Thoracic aorta (tissue), 2 donors: ENCODE measurements at places on chromosomes 7 and 10.

- H3K27me3 ChIP-seq = no peaks in the 10 kb centered on the region
- H3K27ac ChIP-seq = no peak overlapping the region
- DNase-seq = no peak
- H3K4me3 ChIP-seq = no peak overlapping the region
- no peaks in the 10 kb centered on the region for H3K4me1 ChIP-seq
- no peaks in the 10 kb centered on the region for H3K36me3 ChIP-seq
These were observed 20.0 kb downstream of the AKR1D1 start for GRCh38 chr7:138095972-138096935.

GRCh38 chr10:69088471-69088769, 517 bp downstream of the SRGN start:
- no peak for DNase-seq
- peaks cover 44% of the 10 kb centered on the region for H3K4me1 ChIP-seq
- no peaks in the 10 kb centered on the region for H3K27me3 ChIP-seq
- H3K36me3 ChIP-seq = no peaks in the 10 kb centered on the region

DNA sequence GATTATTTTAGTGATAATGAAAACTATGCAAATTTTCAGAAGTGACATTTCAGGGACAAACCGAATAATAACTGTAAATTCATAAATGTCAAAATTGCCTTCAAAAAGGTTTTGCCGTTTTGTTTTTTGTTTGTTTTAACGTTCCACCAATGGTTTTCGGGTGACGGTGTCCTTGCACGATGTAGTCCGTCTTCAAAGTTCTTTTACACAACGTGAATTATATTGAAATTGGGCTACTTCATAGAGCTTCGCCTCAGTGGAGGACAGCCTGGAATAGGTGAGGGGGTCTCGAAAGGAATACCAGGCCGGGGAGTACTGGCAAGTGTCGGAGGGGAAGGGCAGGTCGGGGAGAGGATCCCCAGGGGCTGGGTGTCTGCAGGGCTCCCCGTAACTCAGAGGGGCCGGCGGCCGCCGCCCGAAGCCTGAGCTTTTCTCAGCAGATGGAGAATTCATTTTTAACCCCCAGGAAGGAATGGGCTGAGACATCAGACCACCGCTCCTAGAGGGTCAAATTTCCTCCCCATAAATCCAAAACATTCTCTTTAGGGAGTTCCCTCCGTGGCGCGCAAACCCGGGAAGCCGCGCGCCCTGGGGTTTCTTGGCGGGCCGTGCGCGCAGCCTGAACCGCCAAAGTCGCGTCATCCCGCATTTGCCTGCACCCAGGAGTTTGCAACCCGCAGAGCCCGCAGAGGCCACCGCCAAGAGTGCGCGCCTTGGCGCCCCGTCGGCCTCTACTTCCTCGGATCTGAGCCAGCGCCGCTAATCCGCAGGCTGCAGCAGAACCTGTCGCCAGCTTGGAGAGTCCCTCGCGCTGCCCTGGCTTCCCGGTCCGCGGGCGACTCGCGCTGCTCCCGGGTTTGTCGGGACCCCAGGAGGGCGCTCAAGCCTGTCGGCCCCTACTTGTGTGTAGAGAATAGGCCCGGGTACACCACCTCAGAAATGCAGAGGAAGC, 17.3 kb upstream of the EVX1 start:
- no peaks in the 10 kb centered on the region for H3K4me1 ChIP-seq
- DNase-seq = no peak
- no peaks in the 10 kb centered on the region for H3K36me3 ChIP-seq
- H3K4me3 ChIP-seq = no peak overlapping the region
- peaks cover 30% of the 10 kb centered on the region for H3K27me3 ChIP-seq
- H3K27ac ChIP-seq = no peak overlapping the region

GRCh38 chr7:85030893-85031292, 156.0 kb downstream of the SEMA3D start:
- no peak for DNase-seq
- no peaks in the 10 kb centered on the region for H3K27me3 ChIP-seq
- H3K4me3 ChIP-seq = no peak overlapping the region
- no peaks in the 10 kb centered on the region for H3K4me1 ChIP-seq
- H3K36me3 ChIP-seq = no peaks in the 10 kb centered on the region

DNA sequence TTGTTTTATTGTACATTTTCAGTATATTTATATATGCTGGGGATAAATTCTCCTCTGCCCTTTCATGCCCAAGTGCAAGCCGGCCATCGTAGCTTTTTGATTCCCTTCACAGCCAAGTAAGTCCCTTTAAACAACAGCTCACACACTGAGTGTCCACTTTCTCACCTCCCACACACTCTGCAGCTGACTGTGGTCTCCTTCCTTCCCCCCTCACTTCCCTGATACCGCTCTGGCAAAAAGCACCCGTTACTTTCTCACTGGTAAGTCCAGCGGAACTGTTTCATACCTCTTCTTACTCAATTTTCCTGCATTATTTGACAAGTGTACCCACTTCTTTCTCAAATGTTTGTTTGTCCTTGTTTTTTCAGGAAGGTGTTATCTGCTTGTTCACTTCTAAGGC, 35.2 kb downstream of the MGAM start:
- H3K36me3 ChIP-seq = no peaks in the 10 kb centered on the region
- no peak overlapping the region for H3K4me3 ChIP-seq
- H3K27ac ChIP-seq = no peak overlapping the region
- H3K27me3 ChIP-seq = no peaks in the 10 kb centered on the region
- DNase-seq = no peak

GRCh38 chr7:17297243-17297642, 1.2 kb upstream of the AHR start:
- no peaks in the 10 kb centered on the region for H3K36me3 ChIP-seq
- peaks cover 16% of the 10 kb centered on the region for H3K4me1 ChIP-seq
- peak overlapping the region; percentile 72 for H3K27ac ChIP-seq
- H3K27me3 ChIP-seq = no peaks in the 10 kb centered on the region
- DNase-seq = no peak

- no peaks in the 10 kb centered on the region for H3K27me3 ChIP-seq
- DNase-seq = no peak
- H3K4me1 ChIP-seq = peaks cover 6% of the 10 kb centered on the region
These were observed 268.3 kb downstream of the DIP2C start for GRCh38 chr10:421170-421569.

GRCh38 chr10:70175516-70175915, 5.2 kb upstream of the SAR1A start:
- no peak overlapping the region for H3K27ac ChIP-seq
- H3K4me1 ChIP-seq = peaks cover 3% of the 10 kb centered on the region
- H3K4me3 ChIP-seq = no peak overlapping the region
- H3K36me3 ChIP-seq = no peaks in the 10 kb centered on the region
- DNase-seq = no peak

- H3K27ac ChIP-seq = no peak overlapping the region
- no peak for DNase-seq
- no peaks in the 10 kb centered on the region for H3K4me1 ChIP-seq
- no peaks in the 10 kb centered on the region for H3K36me3 ChIP-seq
These were observed 727.9 kb upstream of the KCND2 start for GRCh38 chr7:119545118-119545517.

DNA sequence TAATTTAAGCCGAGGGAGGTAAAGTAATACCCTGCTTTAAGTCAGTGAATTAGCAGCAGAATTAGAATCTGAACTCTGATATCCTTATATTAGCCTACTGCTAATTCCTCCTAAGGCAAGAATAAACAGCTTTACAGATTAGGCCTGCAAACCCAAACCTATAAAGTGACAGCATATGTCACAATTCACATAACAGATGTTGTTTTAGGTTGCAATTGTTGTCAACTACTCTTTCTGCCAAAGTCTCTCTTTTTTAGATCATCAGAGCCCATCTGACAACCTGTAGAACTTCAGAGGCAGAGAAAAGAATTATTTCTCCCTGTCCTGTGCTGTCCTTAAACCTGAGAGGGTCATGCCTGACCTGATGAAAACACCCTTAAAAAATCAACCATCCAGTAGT, 167.2 kb downstream of the PRKG1 start:
- DNase-seq = no peak
- no peak overlapping the region for H3K4me3 ChIP-seq
- no peaks in the 10 kb centered on the region for H3K36me3 ChIP-seq
- no peaks in the 10 kb centered on the region for H3K27me3 ChIP-seq
- H3K27ac ChIP-seq = peak overlapping the region; percentile 29

DNA sequence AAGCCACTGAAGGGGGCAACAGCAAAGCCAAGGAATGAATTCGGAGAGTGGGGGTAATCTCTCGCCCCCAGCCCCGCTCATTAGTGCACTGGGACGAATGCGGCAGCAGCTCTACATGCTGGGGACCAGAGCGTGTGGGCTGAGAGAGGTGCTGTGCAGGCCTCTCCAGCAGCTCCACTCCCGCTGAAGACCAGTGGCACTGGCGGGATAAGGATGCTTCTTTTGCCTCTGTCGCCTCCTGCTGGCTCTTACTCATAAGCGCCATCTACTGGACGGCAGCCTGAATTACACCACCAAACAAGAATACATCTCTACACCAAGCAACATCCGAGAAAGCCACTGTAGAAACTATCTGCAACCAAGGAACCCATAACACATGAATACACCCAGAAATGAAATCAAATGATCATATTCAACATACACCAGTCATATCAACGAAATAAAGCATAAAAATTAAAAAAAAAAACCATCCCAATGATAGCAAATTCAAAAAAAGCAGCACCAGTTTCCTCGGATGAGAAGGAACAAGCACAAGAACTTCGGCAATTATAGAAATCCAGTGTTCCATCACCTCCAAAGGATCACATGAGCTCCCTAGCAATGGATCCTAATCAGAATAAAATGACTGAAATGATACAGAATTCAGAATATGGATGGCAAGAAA, 79.0 kb upstream of the TMEM168 start:
- H3K27me3 ChIP-seq = no peaks in the 10 kb centered on the region
- DNase-seq = no peak

DNA sequence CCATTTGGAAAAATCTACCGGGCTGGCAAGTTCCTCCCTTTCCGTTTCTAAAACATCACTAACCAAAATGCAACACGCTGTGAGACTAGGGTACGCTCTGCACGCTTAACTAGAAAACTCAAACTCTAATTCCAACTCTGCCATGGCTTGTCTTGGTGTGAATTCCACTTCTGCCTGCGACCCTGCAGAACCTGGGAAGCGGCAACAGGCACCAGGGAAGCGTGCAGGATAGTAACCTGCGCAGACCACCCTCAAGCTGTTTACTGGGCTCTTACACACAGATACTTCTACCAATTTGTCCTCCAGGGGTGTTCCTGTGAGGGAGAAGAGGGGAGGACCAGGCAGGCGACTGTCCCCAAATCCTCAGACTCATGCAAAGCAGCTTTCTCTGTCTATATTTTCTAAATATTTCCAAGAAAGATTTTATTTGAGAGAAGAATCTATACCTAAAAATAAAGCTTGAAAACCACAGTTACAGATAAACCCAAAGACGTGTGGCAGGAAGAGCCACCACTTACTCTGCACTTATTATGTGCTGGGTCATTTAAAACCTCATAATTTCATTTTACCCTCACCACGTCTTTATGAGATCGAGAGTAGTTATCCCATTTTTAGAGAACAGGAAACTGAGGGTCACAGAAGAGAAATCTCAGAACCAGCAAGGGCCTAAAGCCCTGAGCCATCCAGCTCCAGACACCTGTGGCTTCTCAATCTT, 52.9 kb downstream of the CPXM2 start:
- no peak for DNase-seq
- no peaks in the 10 kb centered on the region for H3K36me3 ChIP-seq
- no peaks in the 10 kb centered on the region for H3K27me3 ChIP-seq
- H3K27ac ChIP-seq = no peak overlapping the region
- H3K4me1 ChIP-seq = peaks cover 12% of the 10 kb centered on the region

DNA sequence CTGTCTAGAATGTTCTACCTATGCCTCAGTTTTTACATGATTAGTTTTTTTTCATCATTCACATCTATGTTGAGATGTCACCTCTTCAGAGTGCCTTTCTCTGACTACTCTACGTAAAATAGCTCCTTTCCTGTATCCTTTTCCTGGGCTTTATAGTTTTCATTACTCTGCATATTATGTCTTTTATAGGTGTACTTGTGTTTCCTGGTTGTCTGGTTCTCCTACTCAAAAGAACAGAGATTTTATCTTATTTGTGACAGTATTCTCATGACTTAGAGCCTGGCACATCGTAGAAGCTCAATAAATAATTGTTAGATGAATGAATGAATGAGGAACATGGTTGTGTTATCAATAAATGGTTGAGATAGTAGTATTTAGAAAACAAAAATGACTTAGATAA, 17.9 kb downstream of the STEAP1 start:
- no peak overlapping the region for H3K4me3 ChIP-seq
- H3K27me3 ChIP-seq = no peaks in the 10 kb centered on the region
- DNase-seq = no peak
- no peaks in the 10 kb centered on the region for H3K4me1 ChIP-seq
- H3K36me3 ChIP-seq = no peaks in the 10 kb centered on the region

DNA sequence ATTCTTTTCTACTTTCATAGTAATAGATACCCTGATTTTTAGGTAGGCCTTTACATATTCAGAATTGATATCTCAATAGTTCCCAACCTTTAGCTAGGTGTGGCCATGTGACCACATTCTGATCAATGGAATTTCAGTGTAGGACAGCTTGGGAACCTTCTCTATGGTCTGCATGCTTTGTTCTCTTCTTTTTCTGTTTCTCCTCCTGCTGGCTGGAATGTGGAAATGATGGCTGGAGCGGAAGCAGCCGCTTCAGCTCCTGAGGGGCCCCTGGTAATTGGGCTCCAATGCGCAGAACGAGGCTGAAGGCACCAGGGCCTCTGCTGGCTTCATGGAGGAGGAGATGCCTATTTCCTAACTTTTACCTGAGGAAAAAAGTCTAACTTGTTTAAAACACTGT, 152.6 kb downstream of the ZMYND11 start:
- DNase-seq = no peak
- peaks cover 10% of the 10 kb centered on the region for H3K36me3 ChIP-seq
- H3K27me3 ChIP-seq = no peaks in the 10 kb centered on the region
- no peak overlapping the region for H3K4me3 ChIP-seq

DNA sequence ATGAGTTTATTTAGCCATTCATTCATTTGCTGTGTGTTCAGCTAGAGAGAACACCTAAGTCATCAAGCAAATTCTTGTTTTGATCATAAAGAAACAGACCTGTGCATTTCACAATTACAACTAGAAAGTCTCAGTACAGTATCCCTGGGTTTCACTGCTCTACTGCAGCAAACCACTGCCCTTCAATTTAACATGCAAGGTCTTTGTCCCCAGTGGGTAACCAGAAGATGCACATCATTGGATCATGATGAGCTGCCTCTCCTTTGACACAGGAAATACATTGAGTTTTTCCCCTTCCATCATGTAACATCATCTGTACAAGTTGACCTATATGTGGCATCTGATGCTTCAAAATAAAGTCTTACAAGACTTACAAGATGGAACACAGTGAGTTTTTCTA, 70.5 kb upstream of the MRLN start:
- H3K4me1 ChIP-seq = peaks cover 35% of the 10 kb centered on the region
- no peak overlapping the region for H3K27ac ChIP-seq
- H3K4me3 ChIP-seq = no peak overlapping the region
- no peak for DNase-seq
- no peaks in the 10 kb centered on the region for H3K27me3 ChIP-seq

GRCh38 chr10:69499726-69500689, 48.7 kb downstream of the TSPAN15 start:
- H3K27me3 ChIP-seq = no peaks in the 10 kb centered on the region
- H3K27ac ChIP-seq = no peak overlapping the region
- no peak overlapping the region for H3K4me3 ChIP-seq
- H3K36me3 ChIP-seq = no peaks in the 10 kb centered on the region

GRCh38 chr10:34081347-34081743, 733.8 kb downstream of the PARD3 start:
- no peak for DNase-seq
